WTC11 (cell line): ENCODE measurements at places on chromosomes 6 and 20. TPM values are rescaled to one million over a fixed set of nuclear protein-coding genes. Genes with fewer than 3 reads are reported as not detected.

GRCh38 chr6:158970640-158971275 is 29.2 kb downstream of the RSPH3 start:
- no peak for DNase-seq

Gene MLIP
- not detected in 3 replicates for total RNA-seq

GRCh38 chr6:63731930-63732329 is 96.3 kb downstream of the PHF3 start:
- DNase-seq: no peak

DNA sequence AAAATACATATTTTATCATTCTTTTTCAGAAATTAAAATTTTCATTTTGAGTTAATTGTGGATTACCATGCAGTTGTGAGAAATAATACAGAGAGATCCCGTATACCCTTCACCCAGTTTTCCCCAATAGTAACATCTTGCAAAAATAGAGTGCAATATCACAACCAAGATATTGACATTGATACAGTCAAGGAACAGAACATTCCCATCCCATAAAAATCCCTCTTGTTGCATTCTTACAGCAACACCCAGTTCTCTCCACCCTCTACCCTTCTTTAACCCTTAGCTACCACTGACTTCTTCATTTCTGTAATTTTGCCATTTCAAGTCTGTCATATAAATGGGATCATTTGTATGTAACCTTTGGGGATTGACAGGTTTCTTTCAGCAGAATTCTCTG is 6.9 kb upstream of the AKAP12 start:
- no peak for DNase-seq

Gene GINS1
- 69.8 to 71.6 TPM (median 70.4 TPM) in 3 replicates for total RNA-seq

Gene HLA-DOB
- 0.15 to 0.55 TPM (median 0.46 TPM) in 3 replicates for total RNA-seq

Gene THBS2
- total RNA-seq: 33.5 to 40.3 TPM (median 35.8 TPM) in 3 replicates

DNA sequence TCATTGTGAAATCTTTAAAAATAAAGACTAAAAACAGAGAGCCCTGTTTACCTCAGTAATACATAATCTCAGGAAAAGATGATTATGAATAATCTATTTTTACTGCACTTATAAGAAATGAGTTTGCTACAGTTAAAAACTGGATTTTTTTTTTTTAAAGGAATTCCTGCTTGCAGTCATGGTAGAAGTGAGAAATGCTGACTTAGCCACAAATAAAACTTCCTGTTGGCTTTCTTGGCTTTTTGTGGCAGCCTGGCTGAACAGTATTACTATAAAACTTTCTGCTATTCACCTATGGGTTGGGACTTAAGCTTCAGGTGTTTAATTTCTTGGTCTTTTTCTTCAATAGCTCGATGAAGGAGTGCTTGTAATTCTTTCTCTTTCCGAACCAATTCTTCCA is 12.0 kb upstream of the MAP7 start:
- no peak for DNase-seq

GRCh38 chr20:12166053-12166717 is 248.5 kb downstream of the BTBD3 start:
- no peak for DNase-seq

Gene MRAP2
- 4.8 to 5.2 TPM (median 4.9 TPM) in 3 replicates for total RNA-seq

- DNase-seq: no peak
These were observed 12.2 kb upstream of the AKIRIN2 start for GRCh38 chr6:87714093-87714842.

GRCh38 chr20:32621071-32621890 is 36.1 kb upstream of the NOL4L start:
- DNase-seq: no peak

- peak; percentile 49 for DNase-seq
These were observed 4.6 kb upstream of the CPXM1 start for GRCh38 chr20:2804852-2805688.

Gene PDYN
- total RNA-seq: 0.14 to 0.28 TPM (median 0.21 TPM) in 3 replicates

Gene B3GAT2
- 0.70 to 0.85 TPM (median 0.71 TPM) in 3 replicates for total RNA-seq

DNA sequence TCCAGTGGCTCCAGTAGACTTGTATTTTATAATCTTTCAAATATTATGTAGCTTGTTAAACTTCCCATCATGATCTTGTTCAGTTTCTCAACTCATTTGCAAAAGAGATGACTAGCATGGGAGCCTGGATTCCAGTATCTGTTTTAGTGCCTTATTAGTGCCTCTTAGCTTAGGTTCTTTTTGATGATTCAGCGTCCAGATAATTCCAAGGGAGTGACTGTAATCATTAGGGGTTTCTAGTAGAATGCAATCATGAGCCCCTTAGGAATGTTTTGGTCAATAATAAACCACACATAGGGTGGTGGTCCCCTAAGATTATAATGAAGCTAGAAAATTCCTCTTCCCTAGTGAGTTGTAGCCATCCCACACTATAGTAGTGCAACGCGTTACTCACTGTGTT is 7.0 kb downstream of the CD2AP start:
- DNase-seq: no peak

Gene CD93
- total RNA-seq: 0.05 to 0.21 TPM (median 0.09 TPM) in 3 replicates

Gene CPNE5
- total RNA-seq: 0.44 to 0.71 TPM (median 0.48 TPM) in 3 replicates

DNA sequence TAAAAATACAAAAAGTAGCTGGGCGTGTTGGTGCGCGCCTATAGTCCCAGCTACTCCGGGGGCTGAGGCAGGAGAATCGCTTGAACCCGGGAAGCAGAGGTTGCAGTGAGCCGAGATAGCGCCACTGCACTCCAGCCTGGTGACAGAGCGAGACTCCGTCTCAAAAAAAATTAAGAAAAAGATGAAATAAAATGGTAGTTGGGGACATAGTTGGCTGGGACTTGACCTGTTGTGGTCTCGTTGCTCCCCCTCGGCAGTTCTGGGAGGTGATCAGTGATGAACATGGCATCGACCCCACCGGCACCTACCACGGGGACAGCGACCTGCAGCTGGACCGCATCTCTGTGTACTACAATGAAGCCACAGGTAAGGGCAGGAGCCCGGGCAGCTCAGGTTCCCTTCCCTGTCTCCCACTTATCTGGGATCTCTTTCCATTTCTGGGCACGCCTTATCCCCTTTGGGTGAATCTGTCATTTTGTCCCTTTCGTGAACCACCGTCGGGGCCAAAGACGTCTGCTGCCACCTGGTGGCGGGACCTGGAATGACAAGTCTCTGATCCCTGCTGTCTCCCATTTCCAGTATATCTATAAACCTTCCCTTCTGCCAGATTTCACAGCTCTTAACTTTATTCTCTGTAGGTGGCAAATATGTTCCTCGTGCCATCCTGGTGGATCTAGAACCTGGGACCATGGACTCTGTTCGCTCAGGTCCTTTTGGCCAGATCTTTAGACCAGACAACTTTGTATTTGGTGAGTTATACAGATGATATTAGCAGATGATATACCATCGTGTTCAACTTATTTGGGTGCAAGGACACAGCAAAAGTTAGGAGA is 2.3 kb downstream of the TUBB start:
- DNase-seq: peak; percentile 82

Gene RNF39
- 4.2 to 5.1 TPM (median 4.5 TPM) in 3 replicates for total RNA-seq

Gene FNDC11
- total RNA-seq: 3.4 to 3.8 TPM (median 3.6 TPM) in 3 replicates

DNA sequence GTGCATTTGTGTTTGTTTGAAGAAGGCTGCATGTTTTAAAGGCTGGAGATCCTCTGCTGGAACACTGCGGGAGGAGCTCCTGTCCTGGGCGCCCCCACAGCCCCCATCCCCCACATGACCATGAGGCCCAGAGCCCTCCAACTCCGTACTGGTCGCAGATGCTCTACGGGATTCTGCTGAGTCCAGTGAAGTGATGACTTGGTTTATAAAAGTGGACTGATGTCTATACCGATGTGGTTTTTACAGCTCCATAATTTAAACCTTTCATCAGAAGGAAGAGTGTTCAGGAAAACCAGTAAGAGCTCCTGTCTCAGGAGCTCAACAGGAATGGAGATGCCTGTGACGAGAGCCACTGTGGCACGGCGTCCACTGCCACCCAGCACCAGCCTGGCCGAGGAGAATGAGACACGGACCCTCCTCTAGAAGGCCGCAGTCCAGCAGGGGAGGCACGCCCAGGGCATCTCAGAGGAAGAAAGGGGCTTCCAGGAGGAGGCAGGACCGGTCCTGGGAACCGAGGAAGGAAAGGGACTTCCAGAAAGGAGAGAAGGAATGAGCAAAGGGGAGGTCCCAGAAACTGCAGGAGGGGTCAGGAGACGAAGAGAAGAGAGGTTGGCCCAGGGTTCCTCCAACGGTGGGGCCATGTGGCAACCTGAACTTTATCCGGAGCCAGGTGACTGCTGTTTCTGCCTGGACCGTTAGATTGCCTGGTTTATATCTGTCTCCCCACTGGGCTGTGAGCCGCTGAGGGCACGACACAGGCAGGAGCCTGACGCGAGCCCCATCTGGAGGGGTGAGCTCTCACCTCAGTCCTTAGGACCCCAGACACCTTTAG is 26.9 kb downstream of the BFSP1 start:
- DNase-seq: no peak

GRCh38 chr6:116316772-116317467 is 37.2 kb upstream of the TSPYL1 start:
- DNase-seq: no peak

Gene C20orf144
- total RNA-seq: 0.09 to 0.21 TPM (median 0.14 TPM) in 3 replicates

DNA sequence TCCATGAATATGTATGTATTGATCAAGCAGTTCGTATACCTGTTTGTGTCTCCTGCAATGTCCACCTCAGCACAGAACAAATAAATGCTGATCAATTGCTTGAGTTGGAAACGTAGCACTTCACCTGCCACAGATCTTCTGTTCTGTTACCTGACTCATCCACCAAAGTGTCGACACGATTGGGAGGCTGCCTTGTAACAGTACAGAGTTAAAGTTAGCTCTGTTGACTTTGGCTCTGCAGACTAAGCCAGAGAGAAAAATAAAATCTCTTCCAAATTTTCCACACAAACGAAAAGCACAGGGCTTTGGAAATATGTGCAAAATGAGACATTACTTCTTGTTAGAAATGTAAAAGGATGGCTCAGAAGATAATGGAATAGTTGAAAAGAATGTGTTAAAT is 245.4 kb downstream of the NRN1 start:
- DNase-seq: no peak

Gene CST2
- not detected in 3 replicates for total RNA-seq

DNA sequence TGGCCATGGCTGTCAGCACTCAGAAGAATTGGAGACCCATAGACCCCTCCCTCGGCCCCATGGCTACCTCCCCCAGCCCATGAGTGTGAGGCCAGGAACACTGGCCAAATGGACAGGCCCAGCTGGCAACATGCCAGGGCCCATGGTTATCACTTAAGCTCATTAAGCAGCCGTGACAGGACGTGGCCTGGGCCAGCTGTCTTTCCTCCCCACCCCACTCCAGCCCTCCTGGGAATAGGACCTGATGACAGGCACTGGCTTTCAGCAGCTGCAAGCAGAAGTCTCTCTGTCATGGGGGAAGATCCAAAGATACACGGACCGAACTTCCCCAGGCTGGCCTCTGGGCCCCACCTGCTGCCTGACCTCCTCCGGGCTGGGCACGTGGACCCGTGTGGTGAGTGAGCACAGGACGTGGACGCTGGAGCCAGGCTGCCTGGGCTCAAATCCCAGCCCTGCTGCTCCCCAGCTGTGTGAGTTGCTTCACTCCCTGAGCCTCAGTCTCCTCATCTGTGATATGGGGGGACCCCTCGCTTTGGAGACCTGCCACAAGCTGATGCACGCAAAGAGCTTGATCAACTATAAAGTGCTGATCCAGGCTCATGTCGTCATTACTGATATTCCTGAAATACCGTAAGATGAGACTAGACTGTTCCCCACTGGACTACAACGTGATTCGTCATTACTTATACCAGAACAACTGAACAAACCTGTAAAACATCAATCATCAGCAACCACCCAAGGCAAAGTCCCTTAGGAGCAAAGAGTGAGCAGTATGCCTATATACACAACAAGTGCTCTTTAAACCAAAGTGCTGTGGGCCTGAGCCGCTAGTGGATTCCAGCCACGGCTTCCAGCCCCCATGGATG is 22.0 kb upstream of the VSTM2L start:
- no peak for DNase-seq

DNA sequence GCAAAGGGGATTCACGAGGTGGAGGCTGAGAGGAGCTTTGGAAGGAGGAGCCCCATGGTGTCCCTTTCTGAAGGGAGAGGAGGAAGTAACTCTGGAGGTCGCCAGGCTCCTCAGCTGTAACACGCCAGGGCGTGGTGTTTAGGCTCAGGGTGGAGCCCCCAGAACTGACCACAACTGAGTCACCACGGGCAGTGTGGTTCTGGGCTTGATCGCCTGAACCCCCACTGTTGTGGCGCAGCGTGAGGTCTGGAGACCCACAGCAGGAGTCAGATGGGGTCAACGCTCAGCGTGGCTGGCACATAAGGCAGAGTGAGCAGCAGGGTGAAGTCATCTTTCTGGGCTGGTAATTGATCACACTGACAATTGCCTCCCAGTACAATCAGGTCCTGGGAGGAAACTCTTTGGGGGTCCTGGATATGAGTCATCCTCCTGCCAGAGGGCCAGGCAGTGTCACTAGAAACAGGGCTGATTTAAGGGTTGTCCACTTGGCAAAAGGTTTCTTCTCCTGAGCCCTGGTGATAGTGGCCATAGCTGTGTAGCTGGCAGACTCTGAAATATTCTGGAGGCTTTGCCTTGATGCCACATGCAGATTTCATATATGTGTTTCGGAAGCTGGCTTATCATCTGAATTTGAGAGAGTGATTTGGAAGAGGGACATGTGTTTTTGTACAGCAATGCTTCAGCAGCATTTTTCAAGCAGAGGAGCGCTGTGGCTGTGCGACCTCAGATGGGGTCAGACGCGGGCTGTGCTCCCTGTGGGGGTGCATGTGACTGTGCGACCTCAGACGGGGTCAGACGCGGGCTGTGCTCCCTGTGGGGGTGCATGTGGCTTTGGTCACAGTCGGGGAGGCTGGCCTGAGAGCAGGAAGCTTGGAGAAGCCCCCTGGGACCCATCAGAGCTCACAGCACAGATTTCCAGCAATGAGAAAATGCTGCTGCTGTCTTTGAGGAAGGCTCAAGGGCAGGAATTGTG is 50.0 kb downstream of the SYNJ2 start:
- no peak for DNase-seq
